Activated CD4-positive, CD25-positive, alpha-beta regulatory T cell treated with anti-CD3 and anti-CD28 coated beads, Interleukin-2, amount 50 U/mL, for 24 hours (primary cell): ENCODE measurements at places on chromosomes 5 and 9.

DNA sequence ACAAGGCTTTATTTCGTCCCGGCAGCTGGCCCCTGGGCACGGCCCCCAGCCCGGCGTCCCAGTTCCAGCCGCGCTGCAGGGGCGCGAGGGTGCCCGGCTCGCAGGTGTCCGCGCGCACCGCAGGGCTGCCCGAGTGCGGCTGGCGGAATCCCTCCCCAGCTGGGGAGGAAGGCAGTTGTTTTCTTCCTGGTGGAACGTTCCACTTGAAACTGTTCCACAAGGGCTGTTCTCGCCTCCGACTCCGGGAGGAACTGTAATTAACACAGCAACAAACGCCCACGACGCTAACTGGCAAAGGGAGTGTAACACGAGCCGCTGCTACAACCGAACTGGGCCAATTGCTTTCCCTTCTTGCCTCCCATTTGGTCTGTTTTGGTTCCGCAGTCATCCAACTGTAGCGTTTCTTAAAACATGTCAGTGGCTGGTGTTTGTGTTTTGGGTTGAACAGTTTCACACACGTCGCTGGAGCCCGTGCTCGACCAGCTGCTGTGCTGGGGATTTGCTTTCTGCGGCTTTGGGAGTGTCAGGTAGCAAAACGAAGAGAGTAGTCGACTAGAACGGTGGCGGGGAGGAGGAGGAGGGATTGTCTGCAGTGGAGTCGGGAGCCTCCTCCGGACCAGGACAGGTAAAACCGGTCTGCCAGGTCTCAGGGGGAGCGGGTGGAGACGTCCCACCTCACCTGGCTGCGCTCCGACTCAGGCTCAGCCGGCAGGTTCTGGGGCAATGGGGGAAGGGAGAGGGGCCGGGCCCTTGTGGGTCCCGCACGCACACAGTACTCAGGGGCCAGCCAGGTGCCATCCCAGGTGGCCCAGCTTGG, 131.6 kb upstream of the NIPBL start:
- ATAC-seq = peak; percentile 56

GRCh38 chr9:32463500-32464293, 62.3 kb downstream of the RIGI start:
- ATAC-seq = no peak

- no peak for ATAC-seq
These were observed 126.8 kb upstream of the STC2 start for GRCh38 chr5:173454736-173455598.

- ATAC-seq = peak; percentile 54
These were observed 10.6 kb downstream of the TRAF1 start for GRCh38 chr9:120915854-120916470.

DNA sequence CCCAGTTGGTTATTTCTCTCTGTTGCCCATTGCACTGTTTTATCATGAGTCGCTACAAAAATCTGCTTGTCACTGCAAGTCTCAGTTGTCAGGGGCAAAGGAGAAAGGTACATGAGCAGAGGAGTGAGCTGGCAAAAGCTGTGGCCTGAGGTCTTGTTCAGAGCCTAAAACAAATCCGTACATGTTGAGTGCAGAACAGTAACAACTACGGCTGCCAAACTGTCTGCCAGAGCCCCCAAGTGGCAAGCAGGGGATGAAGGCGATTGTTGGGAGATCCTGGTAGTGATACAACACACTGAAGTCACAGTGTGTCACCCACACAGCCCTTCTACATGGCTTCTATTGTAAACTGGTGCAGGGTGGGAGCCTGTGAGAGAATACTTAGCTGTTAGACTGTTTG, 50.9 kb downstream of the BRINP1 start:
- no peak for ATAC-seq

DNA sequence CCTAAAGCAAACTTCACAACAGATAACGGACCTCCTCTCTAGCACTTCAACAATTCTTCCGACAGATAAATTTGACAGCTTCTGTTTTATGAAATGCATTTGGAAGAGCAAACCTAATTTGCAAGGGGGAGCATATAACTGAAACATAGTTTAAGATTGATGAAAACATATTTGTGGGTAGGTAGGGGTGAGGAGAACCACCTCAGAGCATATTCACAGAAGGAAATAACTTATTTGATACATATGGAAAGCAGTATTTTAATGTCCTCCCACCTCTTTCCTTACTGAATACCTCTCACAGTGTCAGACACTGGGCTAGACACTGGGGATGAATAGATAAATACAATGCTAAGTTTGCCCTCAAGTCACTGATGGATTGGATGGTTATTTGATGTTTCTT, 384.8 kb downstream of the MAT2B start:
- no peak for ATAC-seq

- ATAC-seq = no peak
These were observed 59.6 kb upstream of the MAN2A1 start for GRCh38 chr5:109630093-109630492.
